ENCODE measurements at places on chromosomes 3 and 15.

DNA sequence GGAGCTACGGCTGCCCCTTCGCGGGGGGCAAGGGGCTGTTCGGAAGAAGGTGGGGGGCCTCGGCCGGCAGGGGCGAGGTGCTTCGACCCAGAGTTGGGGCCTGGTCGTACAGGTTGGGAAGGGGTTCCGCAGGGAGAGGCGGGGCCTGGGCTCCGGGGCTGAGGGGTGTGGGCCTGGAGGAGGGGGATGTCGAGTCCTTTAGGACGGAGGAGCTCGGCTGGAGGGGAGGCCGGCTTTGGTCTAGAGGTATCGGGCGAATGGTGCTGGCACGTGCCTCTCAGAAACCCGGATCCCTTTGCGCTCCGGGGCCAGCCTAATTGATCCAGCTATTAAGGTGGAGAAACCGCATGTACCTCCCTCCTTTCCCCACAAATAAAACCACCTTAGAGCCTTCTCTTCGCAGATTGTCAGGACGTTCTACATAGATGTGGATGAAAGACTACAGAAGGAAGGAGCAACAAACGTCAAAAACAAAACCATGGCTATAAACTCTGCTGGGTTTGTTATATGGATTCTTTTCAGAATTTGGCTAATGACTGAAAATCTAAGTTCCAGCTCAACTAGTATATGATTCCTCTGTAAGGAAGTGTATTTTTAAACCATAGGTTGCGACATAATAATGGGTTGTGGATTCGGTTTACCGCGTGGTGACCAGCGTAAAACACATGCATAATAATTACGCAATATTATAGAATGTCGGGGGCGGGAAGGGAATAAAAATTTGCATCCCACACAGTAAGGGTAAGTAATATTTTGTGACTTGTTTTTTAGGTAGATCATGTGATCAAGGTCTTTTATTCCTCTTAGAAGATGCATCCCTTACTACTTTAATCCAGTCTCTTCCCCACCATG lies 644 bp upstream of the NGLY1 start:
- DNase-seq: no peak

- DNase-seq: no peak
Observed at GRCh38 chr3:142244056-142244455, 18.7 kb upstream of the GK5 start.

- no peak for DNase-seq
Observed at GRCh38 chr3:130470126-130470525, 46.9 kb upstream of the COL6A6 start.

GRCh38 chr15:72313448-72313840 lies 6.5 kb downstream of the CELF6 start:
- DNase-seq: no peak

DNA sequence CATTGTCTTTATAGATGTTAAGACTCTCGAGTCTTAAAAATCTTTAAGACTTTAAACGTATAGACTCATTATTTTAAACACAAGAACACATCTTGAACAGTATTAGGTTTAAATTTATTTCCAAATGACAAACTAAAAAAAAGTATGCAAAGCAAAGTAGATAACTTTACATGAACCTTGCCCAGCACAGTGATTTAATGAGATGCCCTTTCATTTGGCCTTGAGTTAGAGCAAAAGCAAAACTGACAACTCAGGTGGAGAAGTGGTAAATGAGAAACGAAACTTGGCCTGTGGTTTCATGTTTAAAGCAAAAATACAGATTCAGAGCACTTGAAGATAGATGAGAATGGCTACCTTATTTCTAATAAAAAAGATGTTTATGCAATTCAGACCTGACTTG lies 8.6 kb downstream of the GPR15 start:
- DNase-seq: no peak

DNA sequence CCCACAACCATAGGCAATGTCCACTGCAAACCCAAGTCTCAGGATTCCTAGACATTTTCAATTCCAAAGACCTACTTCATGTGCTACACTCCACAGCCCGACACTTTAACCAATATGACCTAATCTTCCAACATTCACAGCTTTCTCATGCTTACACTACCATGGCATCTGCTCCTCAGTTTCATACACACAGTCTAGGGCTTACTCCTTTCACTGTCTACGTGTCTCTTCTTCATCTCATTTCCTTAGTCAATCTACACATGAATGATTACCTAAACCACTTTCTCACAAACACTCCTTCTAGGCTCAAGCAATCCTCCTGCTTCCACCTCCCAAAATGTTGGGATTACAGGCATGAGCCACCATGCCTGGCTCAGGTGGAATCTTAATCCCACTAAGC lies 106.3 kb downstream of the STAG1 start:
- no peak for DNase-seq
